Left forelimb (tissue), 1 donor: ENCODE measurements at places on chromosomes 1 and 21.
A peak's percentile ranks its signal among the peaks of the same experiment; 100 is the strongest.

DNA sequence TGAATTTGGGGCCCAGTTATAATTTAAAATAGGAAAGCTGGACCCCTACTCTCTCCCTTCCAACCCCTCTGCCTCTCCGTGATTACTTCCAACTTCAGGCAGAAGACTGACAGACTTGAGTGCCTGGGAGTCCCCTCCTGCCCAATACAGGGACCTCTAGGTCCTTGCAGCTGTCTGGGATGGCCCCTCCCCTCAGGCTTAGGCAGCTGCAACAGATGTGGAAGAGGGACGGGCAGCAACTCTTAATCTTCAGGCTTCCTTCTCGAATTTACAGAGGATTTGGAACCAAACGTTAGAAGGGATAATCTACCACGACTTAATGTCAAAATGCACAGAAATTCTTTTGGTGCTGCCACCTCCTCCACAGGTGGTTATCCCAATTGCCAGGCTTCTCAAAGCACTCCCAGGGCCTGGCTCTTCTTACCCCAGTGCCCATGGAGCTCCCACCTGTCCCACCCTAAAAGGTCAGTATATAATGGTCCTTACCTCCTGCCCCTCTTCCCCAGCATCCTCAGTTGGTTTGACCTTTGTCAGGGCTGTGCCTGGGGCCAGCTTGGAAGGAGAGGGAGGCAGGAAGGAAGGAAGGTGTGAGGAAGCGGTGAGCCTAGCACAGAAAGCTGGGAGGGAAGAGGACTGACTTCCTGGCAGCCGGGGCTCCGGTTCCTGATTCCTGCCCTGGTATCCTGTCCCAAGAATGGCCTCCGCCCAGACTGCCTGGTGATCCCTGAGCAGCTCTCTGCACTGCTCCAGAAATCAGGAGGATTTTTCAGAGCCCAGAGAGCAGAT, 2.8 kb downstream of the PEA15 start:
- peak; percentile 56 for DNase-seq

GRCh38 chr1:30380625-30380984, 342.8 kb downstream of the MATN1 start:
- no peak for DNase-seq

DNA sequence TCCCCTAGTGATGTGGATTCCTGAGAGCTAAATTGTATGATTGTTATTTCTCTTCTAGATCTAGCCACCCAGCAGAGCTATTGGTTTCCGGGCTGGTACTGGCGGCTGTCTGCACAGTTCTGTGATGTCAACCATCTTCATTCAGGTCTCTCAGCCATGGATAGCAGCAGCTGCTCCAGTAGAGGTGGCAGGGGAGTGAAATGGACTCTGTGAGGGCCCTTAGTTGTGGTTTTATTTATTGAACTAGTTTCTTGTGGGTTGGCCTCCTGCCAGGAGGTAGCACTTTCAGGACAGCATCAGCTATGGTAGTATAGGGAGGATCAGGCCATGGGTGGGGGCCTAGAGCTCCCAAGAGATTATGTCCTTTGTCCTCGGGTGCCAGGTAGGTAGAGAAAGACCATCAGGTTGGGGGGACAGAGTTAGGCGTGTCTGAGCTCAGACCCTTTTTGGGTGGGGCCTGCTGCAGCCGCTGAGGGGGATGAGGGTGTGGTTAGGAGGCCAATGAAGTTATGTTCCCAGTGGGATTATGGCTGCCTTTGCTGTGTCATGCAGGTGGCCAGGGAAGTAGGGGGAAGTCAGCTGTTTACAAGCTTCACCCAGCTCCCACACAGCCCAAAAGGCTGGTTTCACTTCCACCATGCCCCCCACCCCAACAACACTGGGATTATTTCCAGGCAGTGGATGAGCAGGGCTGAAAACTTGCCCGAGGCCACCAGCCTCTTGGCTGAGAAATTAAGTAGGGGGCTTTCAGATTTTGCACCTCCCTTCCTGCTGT, 55.1 kb upstream of the RGS4 start:
- no peak for DNase-seq

DNA sequence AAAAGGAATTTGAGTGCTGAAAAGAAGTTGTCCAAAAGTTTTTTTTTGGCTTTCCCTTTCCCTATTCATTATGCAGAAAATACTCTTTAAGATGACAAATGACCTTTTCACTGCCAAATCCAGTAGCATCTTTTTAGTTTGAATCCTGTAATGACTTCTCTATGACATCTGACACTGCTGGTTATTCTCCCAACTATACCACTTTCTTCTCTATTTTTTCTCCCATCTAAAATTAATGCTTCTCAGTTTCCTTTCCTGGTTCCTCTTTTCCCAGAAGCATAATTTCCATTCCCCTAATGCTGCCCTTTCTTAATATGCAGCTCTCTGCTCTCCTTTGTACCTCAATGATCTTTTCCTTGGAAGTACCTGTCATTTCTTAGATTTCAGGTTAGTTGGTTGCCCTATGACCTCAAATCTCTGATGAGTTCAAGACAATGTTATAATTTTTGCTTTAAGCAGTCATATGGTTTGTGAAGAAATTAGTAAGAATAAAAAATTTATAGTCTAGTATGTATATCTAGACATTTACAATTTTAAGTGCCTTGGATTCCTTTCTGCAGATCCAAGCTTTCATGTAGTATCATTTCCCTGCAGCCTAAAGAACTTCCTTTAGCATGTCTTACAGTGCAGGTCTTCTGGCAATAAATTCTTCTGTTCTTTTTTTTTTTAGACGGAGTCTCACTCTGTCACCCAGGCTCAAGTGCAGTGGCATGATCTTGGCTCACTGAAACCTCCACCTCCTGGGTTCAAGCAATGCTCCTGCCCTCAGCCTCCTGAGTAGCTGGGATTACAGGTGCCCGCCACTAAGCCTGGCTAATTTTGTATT, 150.8 kb downstream of the CDC42BPA start:
- DNase-seq: no peak

- DNase-seq: no peak
Measured at GRCh38 chr21:35127026-35127425, 77.9 kb upstream of the RUNX1 start.

- no peak for DNase-seq
Measured at GRCh38 chr1:35857830-35858229, 25.2 kb upstream of the AGO1 start.

GRCh38 chr1:181640956-181641355, 157.6 kb downstream of the CACNA1E start:
- DNase-seq: no peak
